ENCODE measurements at places on chromosomes 7 and 10.

GRCh38 chr7:155569681-155570080, 23.3 kb upstream of the CNPY1 start:
- DNase-seq: no peak

- no peak for DNase-seq
These were observed 52.1 kb downstream of the SUFU start for GRCh38 chr10:102555781-102556328.

- peak; percentile 57 for DNase-seq
These were observed 123.1 kb upstream of the ADO start for GRCh38 chr10:62681211-62681940.

- DNase-seq: no peak
These were observed 997 bp upstream of the LDB1 start for GRCh38 chr10:102120991-102121738.

DNA sequence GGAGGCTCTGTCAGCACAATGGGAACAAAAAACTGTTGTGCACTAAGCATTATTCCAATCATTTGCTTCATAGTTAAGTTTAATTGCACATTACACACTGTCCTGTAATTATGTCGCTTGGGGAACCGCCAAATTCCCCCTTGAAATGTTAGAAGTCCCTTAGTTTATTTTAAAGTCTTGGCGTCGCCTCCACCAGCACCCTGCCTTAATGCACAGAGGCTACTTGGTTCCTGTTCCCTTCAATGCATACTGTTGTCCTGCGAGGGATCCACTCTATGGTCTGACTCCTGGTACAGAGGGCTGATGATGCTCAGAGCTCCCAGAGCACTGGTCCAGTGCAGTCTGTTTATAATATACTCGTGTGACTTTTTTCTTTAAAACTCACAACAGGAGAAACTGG, 330.7 kb downstream of the ELMO1 start:
- DNase-seq: no peak

DNA sequence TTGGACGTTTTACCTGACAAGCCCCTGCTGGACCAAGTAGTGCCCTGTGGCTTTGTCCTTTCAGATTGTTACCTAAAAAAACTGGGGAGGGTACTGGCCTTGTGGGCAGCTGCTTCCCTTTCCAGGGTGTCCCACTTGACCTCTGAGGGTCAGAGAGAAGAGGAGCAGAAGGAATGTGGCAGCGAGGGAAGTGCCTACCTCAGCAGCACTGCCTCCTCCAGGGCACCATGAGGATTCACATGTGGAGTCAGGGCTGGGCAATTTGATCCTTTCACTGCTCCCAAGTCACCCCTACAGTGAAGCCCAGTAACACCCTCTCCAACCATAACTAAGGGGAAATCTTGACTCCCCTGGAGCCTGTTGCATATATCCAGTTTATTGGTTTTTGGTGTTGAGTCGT, 64.6 kb downstream of the ITGB1 start:
- DNase-seq: no peak
